Upper lobe of left lung (tissue), 6 donors: ENCODE measurements at places on chromosomes 7 and 10. TPM values are rescaled to one million over a fixed set of nuclear protein-coding genes. Genes with fewer than 3 reads are reported as not detected.

DNA sequence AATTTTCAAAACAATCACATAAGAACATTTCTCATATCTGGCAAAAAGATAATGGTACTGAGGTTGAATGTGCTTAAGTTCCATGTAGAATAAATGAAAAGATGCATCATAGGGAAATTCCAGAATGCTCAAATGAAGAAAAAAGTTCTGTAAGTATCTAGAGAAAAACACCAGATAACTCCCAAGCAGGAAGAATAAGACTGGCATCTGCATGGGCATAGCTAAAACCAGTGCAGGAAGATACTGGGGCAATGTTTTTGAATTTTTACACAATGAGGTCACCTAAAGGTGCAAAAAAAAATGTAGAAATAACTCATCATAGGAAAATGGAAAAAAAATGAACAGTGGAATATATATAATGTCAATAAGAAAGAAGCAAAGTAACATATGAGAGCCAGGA lies 275.2 kb downstream of the BAMBI start:
- H3K27ac ChIP-seq, result no peak overlapping the region
- no peaks in the 10 kb centered on the region for H3K36me3 ChIP-seq
- H3K4me3 ChIP-seq, result no peak overlapping the region
- no peaks in the 10 kb centered on the region for H3K27me3 ChIP-seq
- DNase-seq, result no peak

GRCh38 chr10:76302961-76303630 lies 871.7 kb downstream of the LRMDA start:
- H3K4me1 ChIP-seq, result peaks cover 21% of the 10 kb centered on the region
- no peaks in the 10 kb centered on the region for H3K27me3 ChIP-seq
- no peaks in the 10 kb centered on the region for H3K36me3 ChIP-seq
- no peak overlapping the region for H3K4me3 ChIP-seq

- no peaks in the 10 kb centered on the region for H3K27me3 ChIP-seq
- H3K4me3 ChIP-seq, result no peak overlapping the region
- no peak overlapping the region for H3K27ac ChIP-seq
These were observed 200.0 kb downstream of the ZMYND11 start for GRCh38 chr10:335151-335800.

DNA sequence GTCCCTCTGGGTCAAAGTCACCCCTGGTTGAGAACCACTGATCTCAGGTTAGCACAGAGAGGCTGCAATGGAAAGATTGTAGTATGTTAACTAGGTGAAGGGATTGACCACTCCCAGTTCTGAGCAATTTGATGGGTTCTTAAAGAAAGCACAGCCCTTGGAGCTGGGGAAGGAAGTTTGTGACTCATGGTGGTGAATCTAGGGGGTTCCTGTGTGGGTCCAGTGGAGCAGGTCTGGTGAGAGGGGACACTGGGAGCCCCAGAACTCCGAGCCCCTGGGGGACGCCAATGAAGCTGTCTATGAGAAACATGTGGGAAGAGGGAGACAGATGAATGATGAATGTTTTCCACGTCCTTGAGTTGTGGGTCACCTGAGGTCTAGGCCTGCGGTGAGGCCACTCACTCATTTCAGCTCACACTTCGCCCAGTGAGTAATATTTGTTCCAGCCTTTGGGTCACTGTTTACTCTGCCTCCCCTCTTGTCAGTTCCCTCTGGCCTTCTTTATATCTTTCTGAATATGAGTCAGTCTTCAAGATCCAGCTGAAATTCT lies 341.9 kb downstream of the LRMDA start:
- peaks cover 27% of the 10 kb centered on the region for H3K4me1 ChIP-seq
- no peaks in the 10 kb centered on the region for H3K36me3 ChIP-seq
- peak overlapping the region; percentile 71 for H3K27ac ChIP-seq

DNA sequence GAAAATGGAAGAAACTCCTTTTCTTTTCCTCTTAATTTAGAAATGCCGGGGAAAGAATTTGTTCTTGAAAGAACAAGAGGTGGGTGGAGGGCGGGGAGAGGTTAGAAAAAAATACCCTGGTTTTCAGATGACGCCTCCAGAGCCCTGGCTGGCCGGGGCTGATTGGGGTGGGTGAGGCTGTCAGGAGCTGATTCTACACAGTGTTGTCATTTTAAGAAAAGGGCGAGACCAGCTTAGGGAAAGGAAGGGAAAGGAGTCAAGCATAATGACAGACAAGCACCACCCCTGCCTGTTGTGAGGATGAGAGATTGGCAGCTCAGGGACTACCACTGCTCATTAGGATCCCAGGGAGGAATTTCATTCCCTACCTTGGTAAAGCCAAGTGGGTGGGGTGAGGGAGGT lies 9.9 kb upstream of the FAM180A start:
- H3K27me3 ChIP-seq, result no peaks in the 10 kb centered on the region
- H3K36me3 ChIP-seq, result no peaks in the 10 kb centered on the region
- H3K4me3 ChIP-seq, result no peak overlapping the region
- peak overlapping the region; percentile 73 for H3K27ac ChIP-seq
- no peak for DNase-seq

DNA sequence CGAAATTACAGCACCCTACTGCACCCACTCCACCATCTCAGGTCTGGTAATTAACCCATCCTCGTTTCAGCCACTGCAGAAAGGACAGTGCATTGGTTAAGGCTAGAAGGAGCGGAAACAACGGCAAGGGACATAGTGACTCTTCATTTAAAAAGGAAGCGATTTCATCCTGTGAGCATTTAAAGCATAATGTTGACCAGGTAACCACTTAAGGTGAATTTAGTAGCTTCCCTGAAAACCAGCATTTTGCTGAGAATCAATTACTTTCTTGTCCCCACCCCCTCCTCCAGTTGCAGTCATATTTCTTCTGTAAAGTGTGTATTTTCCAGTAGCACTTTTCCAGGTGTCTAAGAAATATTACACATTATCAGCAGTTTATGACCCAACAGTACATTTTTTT lies 821 bp upstream of the JAZF1 start:
- no peak overlapping the region for H3K4me3 ChIP-seq
- H3K27me3 ChIP-seq, result no peaks in the 10 kb centered on the region
- H3K27ac ChIP-seq, result no peak overlapping the region
- DNase-seq, result no peak
- H3K36me3 ChIP-seq, result no peaks in the 10 kb centered on the region

DNA sequence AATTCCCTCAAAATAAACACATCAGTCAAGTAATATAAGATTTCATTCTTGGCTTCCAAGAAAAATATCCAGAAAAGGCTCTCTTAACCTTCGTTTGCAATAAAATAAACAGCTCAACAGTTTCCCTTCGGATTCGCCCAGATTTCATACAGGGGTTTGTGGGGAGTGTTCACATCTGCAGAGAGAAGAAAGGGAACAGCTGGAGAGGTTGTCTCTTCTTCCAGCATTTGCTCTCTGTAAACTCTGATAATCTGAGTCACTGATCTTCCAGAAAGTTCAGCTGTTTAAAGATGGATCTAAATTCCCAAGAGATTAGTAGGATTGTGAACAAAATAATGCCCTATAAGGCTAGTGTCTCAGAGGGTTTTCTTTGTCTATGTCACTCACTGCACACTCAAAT lies 277.9 kb downstream of the HPSE2 start:
- H3K4me1 ChIP-seq, result no peaks in the 10 kb centered on the region
- H3K27me3 ChIP-seq, result no peaks in the 10 kb centered on the region
- H3K27ac ChIP-seq, result no peak overlapping the region
- no peak overlapping the region for H3K4me3 ChIP-seq

DNA sequence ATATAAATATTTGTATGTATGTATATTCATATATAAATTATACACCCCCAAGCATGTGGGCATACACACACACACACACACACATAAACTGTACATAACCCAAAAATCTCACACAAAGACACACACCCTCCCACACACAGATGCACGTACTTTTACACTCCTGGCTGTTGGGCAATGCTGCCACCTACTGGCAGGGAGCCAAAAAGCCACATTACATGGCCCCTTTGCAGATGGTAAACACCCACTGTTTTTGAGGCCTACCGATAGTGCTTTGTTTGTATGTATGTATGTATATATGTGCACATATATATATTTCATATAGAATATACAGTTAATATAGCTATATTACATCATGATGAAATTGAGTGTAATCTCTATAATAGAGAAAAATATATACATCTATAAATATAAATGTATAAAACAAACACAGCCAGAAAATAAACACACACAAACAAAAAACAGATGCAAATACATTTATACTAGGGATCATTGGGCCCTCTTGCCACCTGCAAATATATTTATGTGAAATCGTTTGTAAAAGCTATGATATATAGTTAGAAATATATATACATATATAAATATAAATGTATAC lies 120.1 kb upstream of the ACBD5 start:
- H3K27me3 ChIP-seq, result no peaks in the 10 kb centered on the region
- DNase-seq, result no peak
- no peak overlapping the region for H3K27ac ChIP-seq
- no peaks in the 10 kb centered on the region for H3K36me3 ChIP-seq
- H3K4me1 ChIP-seq, result no peaks in the 10 kb centered on the region

DNA sequence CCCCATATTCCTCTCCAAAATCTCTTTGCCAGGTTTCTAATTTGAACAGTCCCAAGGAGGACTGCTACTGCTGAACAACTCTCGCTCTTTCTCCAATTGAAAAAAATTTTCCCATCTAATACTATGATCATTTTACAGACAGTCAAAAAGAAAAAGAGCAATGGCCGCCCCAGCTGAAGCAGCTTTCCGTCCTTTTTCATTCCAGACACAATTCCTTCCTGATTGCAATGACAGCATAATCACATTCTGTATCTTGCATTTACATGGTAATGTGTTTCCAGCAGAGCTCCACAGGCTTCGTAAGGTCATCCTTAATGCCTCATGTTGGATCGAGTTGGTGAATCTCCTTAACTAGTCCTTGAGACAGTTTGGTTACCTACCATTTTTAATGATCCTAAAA lies 45.0 kb upstream of the GSDME start:
- no peak overlapping the region for H3K4me3 ChIP-seq
- DNase-seq, result no peak
- no peaks in the 10 kb centered on the region for H3K27me3 ChIP-seq
- H3K4me1 ChIP-seq, result no peaks in the 10 kb centered on the region
- peaks cover 16% of the 10 kb centered on the region for H3K36me3 ChIP-seq

DNA sequence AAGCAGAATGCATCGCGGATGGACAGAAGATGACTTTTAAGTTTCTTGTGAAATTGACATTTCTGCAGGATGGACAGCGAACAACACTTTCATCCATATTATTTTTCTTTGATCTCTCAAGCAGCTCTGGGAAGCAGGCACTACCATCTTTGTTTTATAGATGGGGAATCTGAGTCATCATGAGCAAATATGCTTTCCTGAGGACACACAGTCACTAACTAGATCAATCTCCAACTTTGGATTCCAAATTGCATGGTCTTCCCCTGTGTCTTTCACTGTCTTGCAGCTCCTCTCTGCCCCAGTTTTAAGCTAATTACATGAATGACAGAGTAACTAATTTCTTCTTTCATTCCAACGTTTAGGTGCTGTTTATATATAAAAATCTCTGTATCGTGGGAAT lies 201.5 kb downstream of the ADAM12 start:
- H3K4me1 ChIP-seq, result no peaks in the 10 kb centered on the region
- H3K36me3 ChIP-seq, result no peaks in the 10 kb centered on the region
- H3K27ac ChIP-seq, result no peak overlapping the region
- DNase-seq, result no peak
- H3K27me3 ChIP-seq, result no peaks in the 10 kb centered on the region

GRCh38 chr7:148478551-148478950 lies 112.0 kb upstream of the C7orf33 start:
- H3K4me1 ChIP-seq, result no peaks in the 10 kb centered on the region
- H3K4me3 ChIP-seq, result no peak overlapping the region
- no peaks in the 10 kb centered on the region for H3K27me3 ChIP-seq
- no peaks in the 10 kb centered on the region for H3K36me3 ChIP-seq
- no peak for DNase-seq
- no peak overlapping the region for H3K27ac ChIP-seq

DNA sequence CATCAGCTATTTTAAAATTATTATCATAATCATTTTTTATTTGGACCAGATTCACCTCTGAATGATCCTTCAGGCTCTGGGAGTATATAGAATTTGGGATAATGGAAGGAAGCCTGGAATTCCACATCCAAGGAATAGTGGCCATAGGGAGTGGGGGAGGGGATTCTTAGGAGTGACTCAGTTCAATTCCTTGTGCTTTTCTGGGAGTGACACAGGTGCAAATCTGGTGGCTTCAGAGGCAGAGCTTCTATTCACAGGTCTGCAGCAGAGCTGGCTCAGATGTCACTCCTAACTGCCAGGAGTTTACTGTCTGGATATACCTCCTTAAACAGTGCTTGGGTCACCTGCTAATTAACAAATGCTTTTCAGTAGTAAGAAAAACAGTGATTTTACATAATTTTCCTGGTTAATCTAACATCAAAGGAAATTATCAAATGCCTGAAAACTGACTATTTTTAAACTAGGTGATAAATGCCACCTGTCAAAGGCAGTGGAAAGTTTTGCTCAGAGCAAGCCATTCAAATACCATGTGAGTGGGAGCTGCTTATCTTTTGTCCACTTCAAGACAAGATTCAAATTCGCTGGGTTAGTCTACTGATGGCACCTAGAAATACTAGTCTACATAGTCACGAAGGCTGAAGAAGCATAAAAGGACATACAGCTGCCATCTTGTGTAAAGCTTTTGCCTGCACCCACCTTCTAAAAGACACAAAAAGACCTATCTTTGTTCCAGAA lies 106.7 kb upstream of the LAMB4 start:
- H3K36me3 ChIP-seq, result no peaks in the 10 kb centered on the region
- no peaks in the 10 kb centered on the region for H3K27me3 ChIP-seq
- no peak for DNase-seq

- no peaks in the 10 kb centered on the region for H3K36me3 ChIP-seq
- H3K27me3 ChIP-seq, result no peaks in the 10 kb centered on the region
- no peaks in the 10 kb centered on the region for H3K4me1 ChIP-seq
- H3K4me3 ChIP-seq, result no peak overlapping the region
- no peak overlapping the region for H3K27ac ChIP-seq
- DNase-seq, result no peak
These were observed 13.0 kb upstream of the DLG5 start for GRCh38 chr10:77939561-77940001.

GRCh38 chr10:8962249-8962648 lies 907.8 kb downstream of the GATA3 start:
- H3K4me1 ChIP-seq, result no peaks in the 10 kb centered on the region
- no peak overlapping the region for H3K27ac ChIP-seq
- no peaks in the 10 kb centered on the region for H3K27me3 ChIP-seq
- no peaks in the 10 kb centered on the region for H3K36me3 ChIP-seq
- no peak for DNase-seq

GRCh38 chr10:114762811-114763210 lies 58.8 kb upstream of the FHIP2A start:
- peaks cover 11% of the 10 kb centered on the region for H3K4me1 ChIP-seq
- no peak overlapping the region for H3K4me3 ChIP-seq
- H3K27me3 ChIP-seq, result peaks cover 2% of the 10 kb centered on the region
- H3K36me3 ChIP-seq, result no peaks in the 10 kb centered on the region

The CYP2W1 gene
- total RNA-seq, result not detected

The MAT1A gene
- 0.91 TPM for total RNA-seq

The PGAM2 gene
- not detected for total RNA-seq

The LRRC18 gene
- total RNA-seq, result not detected

The FAM237B gene
- not detected for total RNA-seq
